ENCODE measurements at places on chromosomes 3 and 15.

- DNase-seq: no peak
- no peaks in the 10 kb centered on the region for H3K36me3 ChIP-seq
- H3K27ac ChIP-seq: no peak overlapping the region
- no peaks in the 10 kb centered on the region for H3K27me3 ChIP-seq
- H3K4me3 ChIP-seq: no peak overlapping the region
Measured at GRCh38 chr15:36917411-36918267, 182.7 kb downstream of the MEIS2 start.

GRCh38 chr3:50486219-50486888 is 17.1 kb downstream of the CACNA2D2 start:
- H3K4me3 ChIP-seq: no peak overlapping the region
- H3K36me3 ChIP-seq: no peaks in the 10 kb centered on the region
- peaks cover 9% of the 10 kb centered on the region for H3K27me3 ChIP-seq
- H3K27ac ChIP-seq: no peak overlapping the region
- peaks cover 10% of the 10 kb centered on the region for H3K4me1 ChIP-seq

DNA sequence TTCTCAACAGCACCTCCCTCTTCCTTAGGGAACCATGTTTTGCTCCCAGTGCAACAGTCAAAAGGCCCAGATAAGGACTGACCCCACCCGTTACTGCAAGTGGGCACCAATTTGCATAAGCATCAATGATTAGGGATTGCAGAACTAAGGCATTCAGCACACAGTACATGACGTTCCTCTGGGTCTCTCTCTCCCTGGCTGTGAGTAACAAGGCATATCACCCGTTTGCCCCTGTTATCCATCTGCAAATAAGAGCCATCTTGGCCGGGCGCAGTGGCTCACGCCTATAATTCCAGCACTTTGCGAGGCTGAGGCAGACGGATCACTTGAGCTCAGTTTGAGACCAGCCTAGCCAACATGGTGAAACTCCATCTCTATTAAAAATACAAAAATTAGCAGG is 18.8 kb downstream of the MAGI1 start:
- no peaks in the 10 kb centered on the region for H3K4me1 ChIP-seq
- H3K27ac ChIP-seq: no peak overlapping the region
- H3K4me3 ChIP-seq: no peak overlapping the region

- H3K4me1 ChIP-seq: no peaks in the 10 kb centered on the region
- no peak overlapping the region for H3K4me3 ChIP-seq
- DNase-seq: no peak
- peaks cover 3% of the 10 kb centered on the region for H3K36me3 ChIP-seq
Measured at GRCh38 chr3:71689291-71689690, 35.9 kb downstream of the EIF4E3 start.

GRCh38 chr3:54791501-54792156 is 136.2 kb downstream of the LRTM1 start:
- H3K27ac ChIP-seq: no peak overlapping the region
- DNase-seq: no peak
- no peaks in the 10 kb centered on the region for H3K36me3 ChIP-seq
- H3K4me1 ChIP-seq: no peaks in the 10 kb centered on the region
- H3K4me3 ChIP-seq: no peak overlapping the region
- H3K27me3 ChIP-seq: no peaks in the 10 kb centered on the region

DNA sequence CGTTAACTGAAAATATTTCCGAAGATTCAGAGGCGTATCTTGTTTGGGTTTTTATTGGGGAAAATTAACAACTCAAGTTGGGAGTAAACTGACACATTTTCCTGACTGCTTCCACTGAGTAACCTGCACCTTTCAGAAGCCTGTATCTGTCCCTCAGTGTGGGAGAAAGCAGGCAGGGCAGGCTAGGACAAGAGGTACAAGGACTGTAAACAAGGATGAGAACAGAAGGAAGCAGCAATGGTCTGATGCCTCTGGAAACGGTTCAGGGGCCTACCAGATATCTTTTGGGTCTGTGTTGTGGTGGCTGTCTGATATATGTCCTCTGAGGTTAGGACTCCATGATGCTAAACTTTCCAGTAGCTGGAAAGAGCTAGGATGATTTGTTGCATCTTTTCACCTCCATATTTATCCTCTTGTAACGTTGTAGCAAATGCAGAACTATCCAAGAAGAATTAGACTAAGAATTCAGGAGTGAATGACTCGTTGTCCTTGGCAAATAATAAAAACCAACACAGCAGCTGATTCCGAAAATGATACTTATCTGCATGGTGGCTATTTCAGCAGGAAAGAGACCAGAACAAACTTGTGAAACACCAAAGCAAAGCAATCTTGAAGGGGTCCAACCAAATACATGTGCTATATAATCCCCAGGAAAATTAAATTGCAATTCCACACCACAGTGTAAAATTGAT is 195.9 kb upstream of the ICE2 start:
- H3K36me3 ChIP-seq: no peaks in the 10 kb centered on the region
- no peak for DNase-seq
- H3K4me3 ChIP-seq: no peak overlapping the region
- H3K27ac ChIP-seq: no peak overlapping the region
- no peaks in the 10 kb centered on the region for H3K4me1 ChIP-seq

DNA sequence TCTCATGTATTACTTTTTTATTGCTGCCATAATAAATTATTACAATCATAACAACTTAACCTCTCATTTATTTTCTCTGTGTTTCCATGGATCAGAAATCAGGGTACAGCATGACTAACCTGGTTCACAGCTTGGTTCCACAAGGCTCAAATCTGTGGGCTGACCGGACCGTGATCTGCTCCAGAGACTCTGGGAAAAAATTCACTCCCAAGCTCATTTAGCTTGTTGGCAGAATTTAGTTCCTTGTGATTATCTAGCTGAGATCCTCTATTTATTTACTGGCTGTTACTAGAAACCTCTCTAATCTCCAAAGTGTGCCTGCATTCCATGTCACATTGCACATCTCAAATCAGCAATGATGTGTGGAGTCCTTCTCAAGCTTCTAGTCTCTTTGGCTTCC is 386.6 kb downstream of the DIPK2A start:
- H3K27ac ChIP-seq: no peak overlapping the region
- DNase-seq: no peak
- H3K36me3 ChIP-seq: no peaks in the 10 kb centered on the region
- H3K4me3 ChIP-seq: no peak overlapping the region
- no peaks in the 10 kb centered on the region for H3K4me1 ChIP-seq

GRCh38 chr15:65512807-65513416 is 4.6 kb downstream of the DPP8 start:
- H3K27ac ChIP-seq: no peak overlapping the region
- H3K36me3 ChIP-seq: peaks cover 17% of the 10 kb centered on the region
- H3K4me3 ChIP-seq: no peak overlapping the region
- no peaks in the 10 kb centered on the region for H3K27me3 ChIP-seq

DNA sequence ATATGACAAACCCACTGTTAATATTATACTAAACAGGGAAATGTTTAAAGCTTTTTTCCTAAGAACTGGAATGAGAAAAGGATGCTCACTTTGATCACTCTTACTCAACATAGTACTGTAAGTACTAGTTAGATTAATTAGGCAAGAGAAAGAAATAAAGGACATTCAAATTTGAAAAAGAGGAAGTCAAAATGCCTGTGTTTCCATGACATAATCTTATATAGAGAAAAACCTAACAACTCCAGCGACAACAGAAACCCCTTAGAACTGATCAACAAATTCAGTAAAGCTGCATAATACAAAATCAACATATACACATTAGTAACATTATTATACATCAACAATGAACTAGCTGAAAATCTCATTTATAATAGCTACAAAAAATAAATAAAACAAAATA is 200.6 kb upstream of the ROBO1 start:
- no peak overlapping the region for H3K4me3 ChIP-seq
- no peak for DNase-seq
- H3K27me3 ChIP-seq: no peaks in the 10 kb centered on the region
- H3K4me1 ChIP-seq: no peaks in the 10 kb centered on the region
- H3K27ac ChIP-seq: no peak overlapping the region
- H3K36me3 ChIP-seq: no peaks in the 10 kb centered on the region

DNA sequence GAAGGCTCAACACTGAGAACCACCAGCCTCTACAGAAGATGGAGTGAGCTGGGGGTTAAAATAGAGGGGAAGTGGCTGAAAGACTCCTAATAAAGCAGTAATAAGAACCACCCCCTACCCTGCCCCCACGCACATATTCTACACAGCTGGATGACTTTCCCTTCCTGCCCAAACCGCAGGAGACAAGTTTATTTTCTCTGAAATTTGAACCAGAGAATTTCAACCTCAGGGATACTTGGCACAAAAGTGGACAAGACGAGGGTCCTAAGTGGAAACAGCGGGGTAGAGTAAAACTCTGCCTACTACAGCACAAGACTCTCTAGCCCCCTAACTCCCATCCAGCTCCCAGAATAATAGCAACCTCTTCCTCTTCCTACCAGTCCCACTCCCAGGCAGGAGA is 28.4 kb downstream of the USF3 start:
- no peak for DNase-seq
- peak overlapping the region; percentile 91 for H3K27ac ChIP-seq
- H3K4me1 ChIP-seq: peaks cover 18% of the 10 kb centered on the region

DNA sequence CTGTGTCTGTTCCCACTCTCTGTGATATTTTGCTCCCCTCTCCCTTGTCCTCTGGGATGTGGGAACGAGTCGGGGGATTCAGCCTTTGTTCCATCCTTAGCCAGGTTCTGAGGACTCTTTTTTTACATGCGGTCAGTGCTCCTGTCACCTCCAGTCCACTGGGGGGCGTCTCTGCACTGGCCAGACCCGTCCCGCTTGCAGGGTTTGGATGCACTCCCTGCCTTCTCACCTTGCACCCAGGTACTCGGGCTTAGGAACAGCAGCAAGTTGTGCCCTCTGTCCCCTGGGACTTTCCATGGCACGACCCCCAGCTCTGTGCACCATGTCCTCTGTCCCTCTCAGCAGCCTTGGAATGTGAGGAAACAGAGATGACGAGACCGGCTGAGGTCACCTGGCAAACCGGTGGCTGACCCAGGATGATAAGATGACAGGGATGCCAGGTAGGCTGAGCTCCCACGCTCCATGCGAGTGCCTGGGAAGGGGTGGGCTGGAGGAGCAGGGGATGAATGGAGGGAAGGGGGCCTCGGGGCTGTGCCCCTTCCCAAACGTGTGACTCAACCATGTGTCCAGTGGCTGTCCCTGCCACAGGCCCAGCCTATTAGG is 27.3 kb upstream of the FGD5 start:
- H3K36me3 ChIP-seq: no peaks in the 10 kb centered on the region
- no peak overlapping the region for H3K4me3 ChIP-seq
- H3K27me3 ChIP-seq: peaks cover 52% of the 10 kb centered on the region
- no peaks in the 10 kb centered on the region for H3K4me1 ChIP-seq

DNA sequence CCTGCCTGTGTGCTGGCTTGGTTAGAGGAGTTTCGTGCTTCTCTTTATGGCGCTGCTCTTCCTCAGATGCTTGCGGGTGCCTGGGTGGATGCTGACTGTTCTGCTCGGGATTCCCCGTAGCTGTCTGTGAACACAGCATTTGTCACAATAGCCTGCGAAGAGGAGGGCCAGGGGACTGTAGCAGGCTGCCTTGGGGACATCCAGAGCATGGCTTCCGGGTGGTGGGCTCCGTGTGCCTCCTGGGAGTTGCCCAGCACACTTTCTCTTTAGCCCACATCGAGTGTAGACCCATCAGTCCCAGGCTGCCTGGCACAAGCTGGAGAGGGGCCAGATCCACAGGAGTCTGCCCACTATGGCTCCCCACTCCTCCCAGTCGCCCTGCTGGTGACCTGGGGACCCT is 22.4 kb downstream of the LRRK1 start:
- no peak overlapping the region for H3K27ac ChIP-seq
- H3K36me3 ChIP-seq: peaks cover 2% of the 10 kb centered on the region
- H3K27me3 ChIP-seq: no peaks in the 10 kb centered on the region
- H3K4me3 ChIP-seq: no peak overlapping the region
- no peak for DNase-seq

- no peaks in the 10 kb centered on the region for H3K36me3 ChIP-seq
- H3K27ac ChIP-seq: no peak overlapping the region
- no peak for DNase-seq
- peaks cover 6% of the 10 kb centered on the region for H3K4me1 ChIP-seq
- no peak overlapping the region for H3K4me3 ChIP-seq
- no peaks in the 10 kb centered on the region for H3K27me3 ChIP-seq
Measured at GRCh38 chr15:48507416-48508065, 138.0 kb downstream of the FBN1 start.

- peaks cover 53% of the 10 kb centered on the region for H3K27me3 ChIP-seq
- no peaks in the 10 kb centered on the region for H3K36me3 ChIP-seq
- H3K4me1 ChIP-seq: no peaks in the 10 kb centered on the region
Measured at GRCh38 chr15:96358001-96358801, 27.7 kb downstream of the NR2F2 start.

- no peak overlapping the region for H3K27ac ChIP-seq
- no peaks in the 10 kb centered on the region for H3K4me1 ChIP-seq
- H3K27me3 ChIP-seq: peaks cover 16% of the 10 kb centered on the region
- no peak overlapping the region for H3K4me3 ChIP-seq
- no peak for DNase-seq
- no peaks in the 10 kb centered on the region for H3K36me3 ChIP-seq
Measured at GRCh38 chr15:70833861-70834765, 19.8 kb downstream of the LARP6 start.

DNA sequence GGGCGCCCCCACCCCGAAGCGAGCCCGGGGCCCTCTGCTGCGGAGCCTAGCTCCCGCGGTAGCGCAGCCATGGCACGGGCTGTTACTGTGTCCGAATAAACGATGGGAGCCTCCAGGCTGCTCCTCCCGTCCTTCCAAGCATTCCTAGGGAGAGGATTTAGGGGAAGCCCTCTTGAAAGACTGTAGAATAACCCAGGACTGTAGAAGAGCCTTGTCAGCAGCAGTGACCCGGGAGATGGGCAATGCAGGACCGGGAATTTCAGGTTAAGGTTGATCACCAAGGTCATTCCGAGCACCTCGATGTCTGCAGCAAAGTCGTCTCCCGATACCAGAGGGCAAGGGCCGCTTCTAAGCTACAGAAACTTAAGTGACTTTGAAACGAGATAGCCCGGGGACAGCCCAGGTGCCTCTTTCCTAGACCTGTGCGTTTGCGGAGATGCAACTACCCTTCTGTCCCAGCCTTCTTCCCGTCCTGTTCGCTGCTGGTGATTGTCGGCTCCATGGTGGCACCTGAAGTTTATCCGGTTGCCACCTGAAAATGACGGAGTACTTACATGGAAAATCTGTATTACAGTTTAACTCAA is 753 bp upstream of the MYO5A start:
- peaks cover 3% of the 10 kb centered on the region for H3K27me3 ChIP-seq
- no peaks in the 10 kb centered on the region for H3K36me3 ChIP-seq
- H3K4me3 ChIP-seq: peak overlapping the region; percentile 81
- H3K27ac ChIP-seq: peak overlapping the region; percentile 73
- peak; percentile 2 for DNase-seq

- no peak overlapping the region for H3K27ac ChIP-seq
- H3K4me3 ChIP-seq: no peak overlapping the region
- peaks cover 9% of the 10 kb centered on the region for H3K27me3 ChIP-seq
- DNase-seq: no peak
- H3K36me3 ChIP-seq: no peaks in the 10 kb centered on the region
Measured at GRCh38 chr3:176935194-176935888, 261.9 kb downstream of the TBL1XR1 start.

- H3K27me3 ChIP-seq: no peaks in the 10 kb centered on the region
- no peak overlapping the region for H3K27ac ChIP-seq
- no peak for DNase-seq
- H3K36me3 ChIP-seq: no peaks in the 10 kb centered on the region
- H3K4me1 ChIP-seq: peaks cover 79% of the 10 kb centered on the region
Measured at GRCh38 chr3:13081603-13082360, 8.6 kb upstream of the IQSEC1 start.

GRCh38 chr15:70466895-70467529 is 296.3 kb downstream of the UACA start:
- no peak overlapping the region for H3K27ac ChIP-seq
- peaks cover 22% of the 10 kb centered on the region for H3K4me1 ChIP-seq
- DNase-seq: peak; percentile 38
- no peak overlapping the region for H3K4me3 ChIP-seq
- H3K36me3 ChIP-seq: no peaks in the 10 kb centered on the region
- peaks cover 20% of the 10 kb centered on the region for H3K27me3 ChIP-seq
